Melanocyte of skin (primary cell): ENCODE measurements at places on chromosomes 7 and 10. TPM values are rescaled to one million over a fixed set of nuclear protein-coding genes. Genes with fewer than 3 reads are reported as not detected.

WASHC2A gene
- total RNA-seq: 44.0 TPM in 2 replicates

ITGB8 gene
- 244 and 340 TPM in 2 replicates for total RNA-seq

HOXA7 gene
- not detected in 2 replicates for total RNA-seq

SPDYE5 gene
- total RNA-seq: not detected in 2 replicates
